ENCODE measurements at places on chromosomes 6 and 20.

DNA sequence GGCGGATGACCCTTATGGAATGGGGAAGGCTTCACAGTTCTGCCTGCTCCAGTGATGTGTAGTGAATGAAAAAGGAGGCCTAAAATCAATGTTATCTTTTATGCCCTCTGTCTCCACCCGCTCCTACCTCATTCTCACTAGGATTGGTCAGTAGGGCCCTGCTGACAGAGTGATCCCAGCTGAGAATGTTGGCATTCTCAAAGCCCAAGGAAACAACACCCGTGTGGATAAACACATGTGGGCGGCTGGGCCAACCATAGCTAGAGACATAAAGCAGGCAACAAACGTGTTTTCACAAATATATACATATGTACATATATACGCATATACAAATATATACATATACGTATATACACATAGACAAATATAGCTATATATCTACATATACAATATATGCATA, 4.5 kb downstream of the RIPK1 start:
- no peak for DNase-seq

- no peak for DNase-seq
Measured at GRCh38 chr6:155387481-155387880, 68.2 kb downstream of the NOX3 start.

DNA sequence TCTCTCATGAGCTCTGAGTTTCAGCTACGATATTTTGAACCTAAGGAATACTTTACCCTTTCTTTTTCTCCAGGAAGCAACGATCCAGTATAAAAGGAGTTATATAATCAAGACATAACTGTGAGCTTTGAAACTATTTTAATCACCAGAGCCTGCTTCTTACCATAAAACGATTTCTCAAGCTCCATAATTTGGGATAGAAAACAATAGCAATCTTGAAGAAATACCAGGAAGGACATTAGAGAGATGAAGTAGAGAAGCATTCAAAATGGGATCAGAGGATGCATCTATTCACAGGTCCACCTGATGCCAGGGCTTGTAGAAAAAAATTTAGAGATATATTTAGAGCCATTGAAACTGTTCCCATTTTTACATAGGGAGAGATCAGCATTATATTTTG, 135.9 kb downstream of the FUT9 start:
- DNase-seq, result no peak

- no peak for DNase-seq
Measured at GRCh38 chr6:95879856-95880255, 135.9 kb upstream of the FUT9 start.

GRCh38 chr20:38119446-38119845, 45.6 kb downstream of the TGM2 start:
- DNase-seq, result no peak

All from activated naive CD4-positive, alpha-beta T cell treated with anti-CD3 and anti-CD28 coated beads, Interleukin-2, amount 10 ng/mL, durations not matched to agents 7 days and 5 days (primary cell).